Activated T-helper 17 cell treated with anti-CD3 and anti-CD28 coated beads, Interleukin-2, amount 50 U/mL, for 72 hours (primary cell): ENCODE measurements at places on chromosomes 6 and 20. TPM values are rescaled to one million over a fixed set of nuclear protein-coding genes. Genes with fewer than 3 reads are reported as not detected.

GRCh38 chr20:5354901-5355300, 38.1 kb upstream of the PROKR2 start:
- ATAC-seq: no peak

DNA sequence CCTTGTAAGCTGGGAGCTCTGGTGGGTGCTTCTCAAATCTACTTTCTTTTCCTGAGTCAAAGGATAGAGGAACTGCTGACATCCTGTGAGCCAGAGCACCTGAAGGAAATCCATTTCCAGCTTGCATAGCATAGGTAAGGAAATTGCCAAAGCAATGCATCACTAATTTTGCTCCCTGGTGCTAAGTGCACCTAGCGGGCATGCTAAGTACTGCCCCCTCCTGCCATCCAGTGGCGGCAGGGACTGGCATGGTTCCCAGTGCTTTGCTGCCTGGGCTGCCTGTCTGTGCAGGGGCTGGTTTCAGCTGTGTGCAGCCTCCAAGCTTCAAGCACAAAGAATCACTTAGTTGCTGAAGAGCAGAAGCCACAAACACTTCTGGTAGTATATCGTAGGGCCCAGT, 63.9 kb downstream of the FARS2 start:
- no peak for ATAC-seq

GRCh38 chr20:63857764-63858392, 3.4 kb upstream of the ABHD16B start:
- ATAC-seq: no peak

- no peak for ATAC-seq
Observed at GRCh38 chr6:142297996-142298753, 3.6 kb upstream of the ADGRG6 start.

DNA sequence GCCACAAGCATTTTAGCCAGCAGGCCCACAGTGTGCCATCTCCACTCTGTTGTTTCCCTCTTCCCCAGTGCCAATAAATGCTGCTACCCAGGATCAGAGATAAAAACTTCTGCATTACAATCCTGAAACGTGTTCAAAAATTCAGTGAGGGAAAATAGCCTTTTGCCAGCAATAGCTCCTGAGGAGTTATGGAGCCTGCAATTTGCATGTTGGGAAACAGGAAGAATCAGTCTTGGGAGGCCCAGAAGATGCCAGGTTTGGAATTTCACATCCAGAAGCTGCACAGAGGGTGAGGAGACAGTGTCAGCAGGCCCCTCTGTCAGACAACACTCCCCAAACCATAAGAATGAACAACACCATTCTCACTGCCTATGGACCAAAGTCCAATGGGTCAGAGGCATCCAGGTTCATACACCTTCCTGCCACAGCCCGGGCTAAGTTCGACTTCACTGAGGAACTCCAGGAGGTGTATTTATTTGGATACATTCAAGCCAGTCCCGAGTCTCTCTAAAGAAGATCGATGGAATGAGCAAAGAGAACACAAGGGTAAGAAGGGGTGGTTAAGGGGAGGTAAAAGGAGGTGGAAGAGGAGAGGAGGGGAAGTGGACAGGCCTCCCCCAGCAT, 20.8 kb downstream of the RRBP1 start:
- no peak for ATAC-seq

Gene SLC22A2
- not detected for total RNA-seq

- ATAC-seq: no peak
Observed at GRCh38 chr6:41561931-41562911, 16.0 kb downstream of the FOXP4 start.

- ATAC-seq: no peak
Observed at GRCh38 chr6:67863346-67863745, 771.7 kb upstream of the ADGRB3 start.

DNA sequence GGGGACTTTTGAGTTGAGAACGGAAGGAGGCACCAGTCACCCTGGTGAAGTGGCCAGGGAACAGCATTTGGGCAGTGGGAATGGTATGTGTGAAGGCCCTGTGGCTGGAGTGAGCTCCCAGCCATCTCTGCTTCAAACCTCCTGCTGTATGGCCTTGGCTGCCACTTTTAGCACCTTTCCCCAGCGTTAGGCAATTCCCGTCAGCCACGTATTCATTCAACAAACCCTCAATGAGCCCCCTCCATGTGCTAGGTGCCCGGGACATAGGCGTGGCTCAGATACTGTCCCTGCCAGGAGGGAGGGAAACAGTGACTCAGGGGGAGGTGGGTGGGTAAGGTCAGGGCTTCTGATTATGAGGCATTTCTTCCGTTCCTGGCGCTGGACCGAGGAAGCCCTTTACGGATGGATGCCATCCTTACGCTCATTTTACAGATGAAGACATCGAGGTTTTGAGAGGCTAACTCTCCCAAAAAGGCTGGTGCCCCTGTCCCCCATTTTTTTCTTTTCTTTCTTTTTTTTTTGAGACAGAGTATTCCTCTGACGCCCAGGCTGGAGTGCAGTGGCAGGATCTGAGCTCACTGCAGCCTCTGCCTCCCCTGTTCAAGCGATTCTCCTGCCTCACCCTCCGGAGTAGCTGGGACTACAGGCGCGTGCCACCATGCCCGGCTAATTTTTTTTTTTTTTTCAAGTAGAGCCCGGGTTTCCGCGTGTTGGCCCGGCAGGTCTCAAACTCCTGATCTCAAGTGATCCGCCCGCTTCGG, 37.5 kb downstream of the SRC start:
- ATAC-seq: peak; percentile 32

- ATAC-seq: no peak
Observed at GRCh38 chr6:115767931-115768330, 292.8 kb downstream of the FRK start.

Gene NRSN1
- not detected for total RNA-seq

DNA sequence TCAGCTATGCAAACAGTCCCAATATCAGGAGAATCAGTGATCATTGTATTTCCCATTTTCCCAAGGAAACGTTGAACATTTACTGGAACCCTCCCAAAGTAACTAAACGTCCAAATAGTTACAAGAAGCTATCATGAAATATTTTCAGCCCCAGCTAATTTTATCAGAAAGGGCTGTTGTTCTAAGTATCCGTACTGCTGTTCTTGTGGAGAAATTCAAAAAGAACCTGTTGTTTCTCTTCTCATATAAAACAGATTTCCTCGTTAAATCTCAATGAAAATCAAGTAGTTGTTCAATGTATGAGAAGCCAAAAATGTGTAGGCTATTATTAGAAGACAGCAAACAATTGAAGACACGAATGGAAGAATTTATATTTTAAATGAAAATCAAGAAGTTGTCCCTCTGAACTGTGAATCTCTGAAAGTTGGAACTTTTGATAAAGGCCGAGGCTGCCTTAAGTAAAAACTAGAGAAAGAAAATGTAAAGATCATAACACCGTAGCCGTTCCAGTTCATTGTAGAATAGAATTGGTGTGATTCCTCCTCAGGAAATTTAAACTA, 107.7 kb downstream of the HFE start:
- no peak for ATAC-seq

Gene PTCRA
- total RNA-seq: not detected

- ATAC-seq: no peak
Observed at GRCh38 chr6:131216246-131216645, 81.0 kb downstream of the AKAP7 start.

GRCh38 chr6:89281779-89282246, 33.3 kb downstream of the GABRR2 start:
- ATAC-seq: peak; percentile 93

DNA sequence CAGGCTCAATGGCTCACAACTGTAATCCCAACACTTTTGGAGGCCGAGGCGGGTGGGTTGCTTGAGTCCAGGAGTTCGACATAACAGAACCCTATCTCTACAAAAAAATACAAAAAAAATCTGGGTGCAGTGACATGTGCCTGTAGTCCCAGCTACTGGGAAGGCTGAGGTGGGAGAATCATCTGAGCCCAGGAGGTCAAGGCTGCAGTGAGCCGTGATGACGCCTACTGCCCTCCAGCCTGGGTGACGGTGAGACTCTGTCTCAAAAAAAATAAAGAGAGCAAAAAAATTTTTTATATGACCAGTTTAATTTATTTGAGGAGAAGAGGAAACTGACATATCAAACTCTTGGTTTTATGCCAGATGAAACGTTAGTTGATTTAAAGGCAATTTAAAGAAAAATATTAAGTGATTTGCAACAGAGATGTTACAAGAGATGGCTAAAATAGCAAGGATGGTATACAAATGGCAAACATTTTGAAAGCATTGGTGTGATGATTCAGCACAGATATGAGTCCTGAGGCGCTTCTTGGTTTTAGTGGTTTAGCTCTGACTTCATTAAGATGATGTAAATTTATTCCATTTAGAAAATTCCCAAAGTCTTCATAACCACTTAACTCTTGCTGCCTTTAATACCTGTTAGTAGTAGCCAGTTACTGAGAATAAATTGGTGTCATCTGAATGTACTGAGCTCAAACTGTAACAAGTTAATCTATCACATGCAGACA, 17.7 kb downstream of the GTF2H5 start:
- ATAC-seq: peak; percentile 92

DNA sequence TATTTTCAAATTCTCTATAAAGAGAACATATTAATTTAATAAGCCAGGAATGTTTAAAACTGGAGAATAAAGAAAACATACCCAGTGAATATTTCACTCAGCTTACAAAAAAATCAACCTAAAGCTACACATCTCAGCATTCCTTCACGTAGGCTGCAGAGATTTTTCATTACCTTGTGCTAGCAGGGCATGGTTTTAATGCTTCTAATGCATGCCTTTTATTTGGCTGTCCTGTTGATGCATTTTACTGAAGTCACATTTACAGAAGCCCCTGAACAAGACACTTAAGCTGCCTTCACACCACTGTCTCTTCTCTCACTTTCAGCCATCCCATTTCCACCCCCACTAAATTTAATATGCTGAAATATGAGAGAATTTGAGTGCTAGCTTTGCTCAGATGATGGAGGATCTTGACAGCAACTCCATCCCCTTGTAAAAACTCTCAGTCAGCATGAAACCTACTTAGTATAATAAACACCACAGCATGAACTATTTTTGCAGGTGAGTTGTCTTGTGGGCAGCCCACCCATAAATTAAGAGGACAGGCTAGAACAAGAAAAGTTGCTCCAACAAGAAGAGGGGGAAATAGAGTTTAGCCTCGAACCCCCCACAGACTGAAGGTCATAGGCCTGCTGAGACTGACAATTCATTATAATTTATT, 159.4 kb downstream of the SIM1 start:
- no peak for ATAC-seq

GRCh38 chr20:53654932-53655624, 61.4 kb upstream of the ZNF217 start:
- no peak for ATAC-seq

Gene PLA2G7
- total RNA-seq: not detected

DNA sequence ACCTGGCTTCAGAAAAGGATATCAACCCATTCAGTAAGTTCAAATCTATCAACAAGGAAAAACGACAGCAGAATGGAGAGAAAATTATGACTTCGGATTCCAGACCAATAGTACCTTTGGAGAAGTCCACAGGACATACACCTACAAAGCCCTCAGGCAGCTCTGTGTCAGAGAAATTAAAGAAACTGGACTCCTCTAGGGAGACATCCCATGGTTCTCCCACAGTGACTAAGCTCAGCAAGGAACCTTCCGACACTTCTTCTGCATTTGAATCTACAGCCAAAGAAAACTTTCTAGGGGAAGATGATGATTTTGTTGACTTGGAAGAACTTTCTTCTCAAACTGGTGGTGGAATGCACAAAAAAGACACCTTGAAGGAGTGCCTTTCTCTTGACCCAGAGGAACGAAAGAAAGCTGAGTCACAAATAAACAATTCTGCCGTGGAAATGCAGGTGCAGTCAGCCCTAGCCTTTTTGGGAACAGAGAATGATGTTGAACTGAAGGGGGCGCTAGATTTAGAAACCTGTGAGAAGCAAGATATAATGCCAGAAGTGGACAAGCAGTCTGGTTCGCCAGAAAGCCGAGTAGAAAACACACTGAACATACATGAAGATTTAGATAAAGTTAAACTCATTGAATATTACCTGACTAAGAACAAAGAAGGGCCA, 67.4 kb upstream of the HINT3 start:
- ATAC-seq: peak; percentile 49

Gene NRN1
- total RNA-seq: 1.1 TPM

DNA sequence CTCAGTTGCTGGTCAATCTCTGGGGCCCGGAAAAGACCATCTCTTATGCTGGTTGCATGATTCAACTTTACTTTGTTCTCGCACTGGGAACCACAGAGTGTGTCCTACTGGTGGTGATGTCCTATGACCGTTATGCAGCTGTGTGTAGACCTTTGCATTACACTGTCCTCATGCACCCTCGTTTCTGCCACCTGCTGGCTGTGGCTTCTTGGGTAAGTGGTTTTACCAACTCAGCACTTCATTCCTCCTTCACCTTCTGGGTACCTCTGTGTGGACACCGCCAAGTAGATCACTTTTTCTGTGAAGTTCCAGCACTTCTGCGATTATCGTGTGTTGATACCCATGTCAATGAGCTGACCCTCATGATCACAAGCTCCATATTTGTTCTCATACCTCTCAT, 4.3 kb downstream of the OR2J3 start:
- no peak for ATAC-seq

Gene NR2E1
- not detected for total RNA-seq

Gene COL9A3
- not detected for total RNA-seq

Gene DEFB121
- total RNA-seq: not detected

DNA sequence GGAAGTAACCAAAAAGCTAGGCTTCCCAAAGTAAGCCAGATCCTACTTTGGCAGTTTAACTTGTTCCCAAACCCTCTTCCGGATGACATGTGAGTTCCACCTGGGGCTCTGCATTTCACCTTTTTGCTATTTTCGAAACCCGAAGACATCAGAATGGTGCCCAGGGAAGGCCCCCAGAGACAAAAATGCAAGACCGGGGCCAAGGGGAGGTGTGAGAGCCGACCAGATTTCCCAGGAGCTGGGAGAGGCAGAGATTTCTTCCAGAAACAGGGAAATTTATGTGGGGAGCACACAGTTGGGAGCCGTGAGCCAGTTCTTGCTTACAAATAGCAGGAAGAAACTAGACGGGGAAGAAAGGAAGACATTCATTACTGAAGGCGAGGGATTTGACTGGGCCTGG, 209.7 kb downstream of the ZNF217 start:
- no peak for ATAC-seq

- no peak for ATAC-seq
Observed at GRCh38 chr20:54139188-54139587, 34.6 kb downstream of the CYP24A1 start.

GRCh38 chr6:27311806-27312145, 297 bp downstream of the POM121L2 start:
- no peak for ATAC-seq

GRCh38 chr6:69584913-69585729, 211.7 kb downstream of the LMBRD1 start:
- peak; percentile 59 for ATAC-seq

DNA sequence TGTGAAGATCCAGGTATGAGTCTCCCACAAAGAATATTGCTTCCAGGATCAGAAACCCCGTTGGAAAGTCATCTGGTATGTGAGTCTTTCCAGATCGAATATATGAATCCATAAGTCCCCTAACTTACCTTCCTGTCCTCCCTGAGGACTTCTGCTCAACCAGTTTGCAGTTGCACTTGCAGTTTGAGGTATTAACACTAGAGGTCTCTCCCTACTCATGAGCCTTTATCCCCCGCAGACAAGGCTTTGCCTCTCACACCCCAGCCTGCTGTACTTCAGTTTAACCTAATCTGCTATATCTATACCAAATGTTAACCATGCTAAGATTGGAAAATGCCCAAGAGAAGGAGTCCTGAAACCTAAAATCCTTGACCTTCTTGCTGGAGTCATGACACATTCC, 135.3 kb upstream of the DEFB112 start:
- no peak for ATAC-seq

- ATAC-seq: peak; percentile 43
Observed at GRCh38 chr6:6556738-6557503, 31.6 kb upstream of the LY86 start.
